ENCODE measurements at places on chromosomes 1 and 21.

- no peak for DNase-seq
Measured at GRCh38 chr1:230857822-230858221, 10.5 kb downstream of the C1orf198 start.

DNA sequence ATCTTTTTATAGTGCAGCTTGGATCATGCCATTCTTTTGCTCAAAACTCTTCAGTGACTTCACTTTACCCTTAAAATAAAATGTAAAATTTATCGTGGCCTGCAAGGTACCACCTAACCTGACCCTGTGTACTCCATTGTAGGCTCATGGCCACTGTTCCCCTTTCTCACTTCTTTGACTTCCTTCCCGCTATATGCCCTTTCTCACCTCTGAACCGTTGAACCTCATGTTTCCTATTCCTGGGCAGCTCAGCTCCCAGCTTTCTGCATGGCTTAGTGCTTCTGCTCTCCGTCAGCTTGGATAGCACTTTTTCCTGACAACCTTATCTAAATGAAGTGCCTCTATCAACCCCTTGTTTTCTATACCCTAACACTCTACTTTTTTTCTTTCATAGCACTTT, 61.1 kb upstream of the GPR25 start:
- no peak for DNase-seq

GRCh38 chr1:43947874-43948437, 1.2 kb downstream of the IPO13 start:
- no peak for DNase-seq

DNA sequence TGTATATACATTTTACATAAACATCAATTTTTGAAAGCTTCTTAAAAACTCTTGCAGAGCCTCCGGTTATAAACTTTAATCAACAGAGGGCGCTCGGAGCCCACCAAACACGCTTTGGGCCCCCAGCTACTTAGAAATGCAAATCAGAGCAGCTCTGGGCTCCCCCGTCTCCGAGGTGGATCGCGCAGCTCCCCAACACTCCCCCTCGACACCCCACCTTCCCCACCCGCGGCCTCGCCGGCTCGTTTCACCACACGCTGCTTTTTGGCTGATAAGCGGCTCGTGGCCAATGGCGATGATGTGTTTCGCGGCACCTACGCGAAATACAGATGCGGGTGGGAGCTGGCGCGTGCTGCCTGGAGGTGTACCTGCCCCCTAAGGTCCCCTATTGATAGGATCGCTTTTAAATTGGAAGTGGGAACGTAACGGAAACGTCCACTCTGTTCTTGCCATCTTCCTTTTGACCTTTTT, 1.7 kb upstream of the KIF26B start:
- no peak for DNase-seq

DNA sequence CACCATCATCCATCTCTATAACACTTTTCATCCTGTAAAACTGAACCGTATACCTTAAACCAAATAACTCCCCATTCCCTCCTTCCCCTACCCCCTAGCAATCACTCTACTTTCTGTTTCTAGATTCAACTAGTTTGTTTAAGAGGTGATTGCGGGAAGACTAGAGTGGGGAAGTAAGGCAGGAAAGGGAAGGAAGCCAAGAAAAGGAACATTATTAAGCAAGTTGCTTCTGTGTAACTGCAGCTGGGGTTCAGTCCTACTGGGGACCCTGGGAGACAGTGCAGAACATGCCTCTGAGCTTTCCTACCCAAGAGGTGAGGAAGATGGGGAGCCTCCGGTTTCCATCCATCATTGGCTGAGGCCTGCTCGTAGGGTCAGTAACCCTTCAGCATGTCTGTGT, 28.9 kb upstream of the H3-3A start:
- DNase-seq: no peak

GRCh38 chr1:208278638-208279037, 34.5 kb upstream of the PLXNA2 start:
- no peak for DNase-seq

DNA sequence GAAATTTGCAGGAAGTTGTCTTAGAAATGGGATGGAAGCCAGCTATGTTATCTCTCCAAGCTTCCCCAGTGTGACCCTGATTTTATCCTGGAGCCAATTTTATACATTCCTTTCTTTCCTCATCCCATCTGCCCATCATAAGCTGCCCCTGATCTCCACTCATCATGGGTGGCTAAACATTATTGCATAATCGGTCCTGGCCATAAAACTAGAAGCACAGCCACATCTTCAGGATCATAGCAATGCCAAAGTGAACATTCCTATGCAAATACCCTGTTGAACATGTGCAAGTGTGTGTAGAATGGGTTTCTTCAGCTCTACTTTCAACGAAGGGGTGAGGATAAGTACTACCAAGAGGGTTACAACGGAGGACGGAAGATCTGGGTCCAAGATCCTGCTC, 50.6 kb upstream of the COG2 start:
- DNase-seq: no peak

- DNase-seq: peak; percentile 80
Measured at GRCh38 chr1:8169364-8170058, 143.4 kb upstream of the ERRFI1 start.

GRCh38 chr1:118660769-118661168, 327.4 kb downstream of the TBX15 start:
- DNase-seq: no peak

GRCh38 chr1:178490967-178491366, 5.8 kb downstream of the CLEC20A start:
- DNase-seq: no peak

DNA sequence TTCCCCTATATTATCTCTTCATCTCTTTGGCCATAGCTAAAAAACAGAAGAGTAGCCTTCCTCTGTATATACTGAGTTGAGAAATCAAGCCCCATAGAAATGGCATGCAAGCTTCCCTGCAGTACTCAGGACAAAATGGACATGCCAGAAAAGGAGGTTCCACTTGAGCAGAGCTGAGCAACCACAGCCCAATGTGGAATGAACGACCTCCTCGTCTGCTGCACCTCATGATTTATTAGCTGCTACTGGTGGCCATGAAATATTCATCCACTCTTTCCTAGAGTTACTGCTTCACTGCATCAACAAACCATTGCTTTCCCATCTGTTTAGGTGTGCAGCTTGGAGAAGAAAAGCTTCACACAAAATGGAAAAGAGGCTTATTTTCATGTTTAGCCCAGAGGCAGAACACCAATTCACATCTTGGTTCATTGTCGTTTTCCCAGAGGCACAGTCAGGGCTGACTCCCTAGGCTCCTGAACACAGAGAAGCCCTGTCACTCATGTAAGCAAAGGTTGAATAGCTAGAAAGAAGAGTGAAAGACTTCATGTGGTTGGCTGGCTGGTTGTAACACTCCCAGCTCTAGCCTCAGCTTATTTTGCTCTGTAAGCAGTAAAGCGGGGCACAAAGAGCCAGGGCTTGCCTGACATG, 148.0 kb downstream of the TSEN15 start:
- DNase-seq: no peak

DNA sequence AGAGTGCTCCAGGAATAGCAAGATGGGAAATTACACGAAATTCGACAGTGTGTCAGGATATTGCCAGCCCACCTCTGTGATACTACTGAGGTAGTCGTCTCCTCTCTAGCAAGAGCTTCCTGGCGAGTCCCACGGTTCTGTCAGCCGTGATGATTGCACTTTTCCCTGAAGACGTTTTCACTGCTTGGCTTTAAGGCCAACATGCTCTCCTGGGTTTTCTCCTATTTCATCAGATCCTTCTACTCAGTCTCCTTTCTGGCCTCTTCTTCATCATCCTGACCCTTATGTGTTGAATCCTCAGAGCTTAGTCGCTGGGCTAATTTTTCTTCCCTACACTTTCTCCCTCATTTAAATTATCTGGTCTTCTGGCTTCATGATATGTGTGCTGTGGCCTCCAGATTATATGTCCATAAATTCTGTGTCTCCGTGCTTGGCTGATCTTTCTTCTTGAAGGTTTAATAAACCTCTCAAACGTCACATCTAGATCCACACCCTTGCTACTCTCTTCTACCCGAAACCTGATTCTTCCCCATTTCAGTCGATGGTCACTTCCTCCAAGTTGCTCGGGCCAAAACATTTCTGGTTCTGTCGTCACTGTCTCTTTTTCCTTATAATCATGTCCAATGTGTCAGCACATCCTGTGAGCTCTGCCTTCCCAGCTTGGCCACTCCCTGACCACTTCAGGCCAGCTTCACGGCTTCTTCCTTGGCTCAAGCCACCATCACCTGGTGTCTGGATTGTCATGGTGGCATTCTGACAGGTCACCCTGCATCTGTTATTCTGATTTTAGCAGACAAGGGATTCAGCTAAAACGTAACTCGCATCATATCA, 12.2 kb downstream of the OR2B11 start:
- DNase-seq: no peak

- DNase-seq: no peak
Measured at GRCh38 chr21:44052071-44052829, 40.1 kb downstream of the TRAPPC10 start.

- DNase-seq: no peak
Measured at GRCh38 chr1:55150880-55151588, 64.1 kb downstream of the USP24 start.

- no peak for DNase-seq
Measured at GRCh38 chr1:44346878-44347277, 8.2 kb downstream of the ERI3 start.

GRCh38 chr21:36386031-36386642, 945 bp downstream of the CHAF1B start:
- DNase-seq: no peak

GRCh38 chr1:61049850-61050540, 32.4 kb upstream of the NFIA start:
- DNase-seq: peak; percentile 86

- no peak for DNase-seq
Measured at GRCh38 chr1:203907901-203908300, 46.5 kb downstream of the SNRPE start.

GRCh38 chr21:42121794-42122193, 50.7 kb downstream of the UMODL1 start:
- DNase-seq: no peak
